T-cell (primary cell): ENCODE measurements at places on chromosomes 4 and X. TPM values are rescaled to one million over a fixed set of nuclear protein-coding genes. Genes with fewer than 3 reads are reported as not detected.

DNA sequence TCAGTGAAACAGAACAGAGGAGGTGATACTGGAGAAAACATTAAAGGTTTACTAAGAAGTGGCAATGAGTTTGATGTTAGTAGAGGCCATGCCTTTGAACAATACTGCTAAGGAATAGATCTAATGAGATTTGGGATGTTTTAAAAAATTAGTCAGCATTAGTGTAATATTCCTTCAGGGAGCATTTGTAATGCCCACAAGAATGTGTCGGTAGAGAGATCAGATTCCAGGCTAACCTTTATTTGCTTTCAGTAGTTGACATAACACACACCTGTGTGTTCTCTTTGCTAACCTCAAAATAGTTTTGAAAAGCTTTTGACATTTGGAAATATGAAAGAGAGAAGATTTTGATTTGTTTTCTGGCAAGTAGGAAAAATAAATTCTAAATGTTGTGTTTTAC is 328.8 kb downstream of the BMPR1B start:
- DNase-seq, result no peak

DNA sequence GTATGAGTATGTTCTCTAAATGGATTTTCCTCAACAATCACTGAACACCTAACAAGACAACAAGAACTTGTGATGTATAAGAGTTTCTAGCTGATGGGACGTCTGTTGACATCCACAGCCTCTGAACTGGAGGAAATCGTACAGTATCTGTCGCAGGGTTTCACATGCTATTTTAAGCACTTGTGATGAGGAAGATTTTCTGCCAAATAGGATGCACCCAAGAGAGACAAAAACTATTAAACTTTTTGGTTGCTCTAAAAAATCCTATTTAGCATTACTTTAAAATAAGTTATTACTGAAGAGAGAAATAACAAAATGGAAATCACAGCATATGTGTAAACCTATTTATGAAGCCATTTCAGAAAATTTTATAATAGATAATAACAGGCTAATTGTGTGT is 356.1 kb upstream of the SLC7A11 start:
- DNase-seq, result no peak

GRCh38 chr4:8334786-8335460 is 65.4 kb downstream of the HTRA3 start:
- DNase-seq, result no peak

GRCh38 chr4:66562276-66562806 is 892.1 kb upstream of the EPHA5 start:
- DNase-seq, result no peak

- no peak for DNase-seq
Observed at GRCh38 chr4:53956053-53956452, 108.4 kb downstream of the CHIC2 start.

GRCh38 chrX:121336831-121337421 is 289.5 kb downstream of the GLUD2 start:
- DNase-seq, result no peak

- DNase-seq, result no peak
Observed at GRCh38 chr4:186915816-186916215, 192.2 kb upstream of the FAT1 start.

- no peak for DNase-seq
Observed at GRCh38 chr4:13524504-13525243, 19.6 kb downstream of the NKX3-2 start.

- peak; percentile 83 for DNase-seq
Observed at GRCh38 chrX:56763556-56764152, 34.6 kb downstream of the NBDY start.

GRCh38 chr4:156598138-156598681 is 373.4 kb downstream of the PDGFC start:
- no peak for DNase-seq

DNA sequence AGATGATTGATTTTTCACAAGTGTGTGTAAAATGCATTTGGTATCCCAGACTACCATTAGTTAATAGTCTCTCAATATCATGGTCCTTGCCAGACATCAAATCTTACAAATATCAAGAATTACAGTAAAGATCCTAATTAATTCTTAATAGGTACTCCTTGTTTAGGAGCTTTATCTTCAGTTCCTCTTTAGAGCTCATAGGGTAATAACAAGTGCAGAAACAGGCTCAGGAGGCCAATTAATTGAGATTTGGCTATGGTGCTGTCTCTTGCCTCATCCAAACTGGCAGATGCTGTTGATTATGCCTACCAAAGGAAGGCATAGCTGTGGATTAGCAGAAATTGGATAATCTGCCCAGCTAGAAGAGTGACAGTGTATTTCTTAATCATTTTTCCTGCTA is 6.9 kb downstream of the MTMR1 start:
- DNase-seq, result no peak

DNA sequence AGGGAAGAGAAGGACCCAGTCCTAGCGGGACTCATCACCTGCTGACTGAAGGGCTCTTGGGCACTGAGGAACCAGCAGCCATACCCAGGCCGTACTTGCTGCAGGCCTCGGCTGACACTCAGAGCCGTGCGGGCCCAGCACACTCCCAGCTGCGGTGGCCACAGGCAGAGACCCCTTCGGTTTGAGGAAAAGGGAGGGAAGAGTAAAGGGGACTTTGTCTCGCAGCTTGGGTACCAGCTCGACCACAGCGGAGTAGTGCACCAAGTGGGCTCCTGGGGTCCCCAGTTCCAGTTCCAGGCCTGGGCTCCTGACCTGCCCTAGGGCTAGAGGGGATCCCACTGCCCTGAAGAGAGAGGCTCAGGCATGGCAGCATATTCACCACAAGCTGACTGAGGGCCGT is 17.9 kb upstream of the OPN1LW start:
- no peak for DNase-seq

- DNase-seq, result no peak
Observed at GRCh38 chr4:161585011-161585410, 578.8 kb downstream of the FSTL5 start.

DNA sequence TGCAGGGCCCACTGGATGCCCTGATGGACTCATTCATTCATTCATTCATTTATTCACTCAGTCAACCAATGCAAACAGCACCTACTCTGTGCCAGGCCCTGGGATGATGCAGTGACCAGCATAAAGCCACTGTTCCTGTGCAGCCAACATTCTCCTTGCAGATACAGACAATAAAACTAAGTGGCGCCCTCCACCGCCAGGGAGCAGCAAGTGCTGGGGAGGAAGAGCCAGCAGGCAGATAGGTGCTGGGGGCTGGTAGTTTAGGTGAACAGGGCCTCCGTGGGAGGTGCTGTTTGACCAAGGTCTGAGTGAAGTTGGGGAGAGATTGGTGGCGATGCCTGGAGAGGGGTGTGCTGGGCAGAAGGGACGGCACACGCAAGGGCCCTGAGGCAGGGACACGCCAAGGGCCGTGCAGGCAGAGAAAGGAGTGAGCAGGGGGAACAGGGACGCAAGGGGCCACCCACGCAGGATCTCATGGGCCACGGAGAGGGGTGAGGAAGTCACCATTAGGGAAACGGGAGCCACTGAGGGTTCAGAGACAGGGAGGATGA is 65.5 kb downstream of the WFS1 start:
- no peak for DNase-seq

DNA sequence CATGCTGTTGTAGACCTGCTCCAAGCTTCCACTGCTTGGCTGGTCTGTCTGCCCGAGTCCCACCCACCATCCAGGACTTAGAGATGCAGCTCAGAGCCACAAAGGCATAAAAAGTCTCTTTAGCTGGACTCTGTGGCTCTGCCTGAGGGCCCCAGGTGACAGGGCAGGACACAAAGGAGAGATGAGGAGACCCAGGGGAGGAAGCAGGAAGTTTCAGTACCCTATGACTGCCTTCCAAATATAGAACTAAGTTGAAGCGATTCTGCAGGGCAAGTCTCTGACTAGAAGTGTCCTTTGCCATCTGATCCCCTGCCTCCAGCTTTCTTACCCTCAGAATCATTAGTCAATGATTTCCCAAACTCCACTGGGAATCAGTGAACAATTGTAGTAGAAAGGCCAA is 11.2 kb upstream of the CXCR3 start:
- DNase-seq, result no peak

- DNase-seq, result no peak
Observed at GRCh38 chr4:76984788-76985211, 35.2 kb downstream of the SEPTIN11 start.

GRCh38 chr4:94548571-94548970 is 96.8 kb downstream of the PDLIM5 start:
- DNase-seq, result no peak

- no peak for DNase-seq
Observed at GRCh38 chrX:52220936-52221335, 36.2 kb downstream of the MAGED4 start.

DNA sequence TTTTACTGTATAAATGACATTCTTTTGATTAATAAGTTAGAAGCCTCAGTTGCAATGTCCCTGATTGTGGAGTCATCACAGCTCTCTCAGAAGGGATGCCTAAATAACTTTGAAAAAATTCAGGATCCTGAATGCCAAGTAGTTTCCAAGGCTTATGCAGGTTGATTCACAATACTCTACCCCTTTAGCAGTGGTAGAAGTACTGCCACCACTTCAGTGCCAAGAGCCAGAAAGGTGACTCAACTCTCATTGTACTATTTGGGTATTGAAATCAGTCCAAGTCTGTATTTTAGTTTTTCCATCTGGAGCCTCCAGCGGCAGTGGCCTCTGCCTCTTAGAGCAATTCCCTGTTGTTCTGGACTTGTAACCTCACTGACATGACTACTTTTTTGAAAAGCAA is 320.1 kb upstream of the NDST4 start:
- no peak for DNase-seq

DNA sequence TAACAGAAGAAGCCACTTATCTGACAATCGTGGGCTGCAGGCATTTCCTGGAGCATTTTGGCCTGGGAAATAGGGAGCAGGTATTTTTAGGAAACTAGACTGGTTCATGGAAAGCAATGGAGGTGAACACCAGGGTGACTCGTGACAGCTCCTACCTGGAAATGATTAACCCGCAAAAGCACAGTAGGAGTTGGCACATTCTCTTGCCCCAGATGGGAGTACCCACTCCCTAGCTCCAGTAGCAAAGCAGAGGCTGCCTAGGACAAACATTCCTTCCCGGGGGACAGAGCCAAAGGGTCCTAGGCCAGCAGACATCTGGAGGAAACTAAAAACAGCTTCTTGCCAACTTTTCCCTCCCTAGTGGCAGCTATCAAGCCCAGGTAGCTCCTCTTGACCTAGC is 29.0 kb downstream of the RTL5 start:
- no peak for DNase-seq

GRCh38 chrX:31228415-31228832 is 156.6 kb upstream of the FTHL17 start:
- no peak for DNase-seq

DNA sequence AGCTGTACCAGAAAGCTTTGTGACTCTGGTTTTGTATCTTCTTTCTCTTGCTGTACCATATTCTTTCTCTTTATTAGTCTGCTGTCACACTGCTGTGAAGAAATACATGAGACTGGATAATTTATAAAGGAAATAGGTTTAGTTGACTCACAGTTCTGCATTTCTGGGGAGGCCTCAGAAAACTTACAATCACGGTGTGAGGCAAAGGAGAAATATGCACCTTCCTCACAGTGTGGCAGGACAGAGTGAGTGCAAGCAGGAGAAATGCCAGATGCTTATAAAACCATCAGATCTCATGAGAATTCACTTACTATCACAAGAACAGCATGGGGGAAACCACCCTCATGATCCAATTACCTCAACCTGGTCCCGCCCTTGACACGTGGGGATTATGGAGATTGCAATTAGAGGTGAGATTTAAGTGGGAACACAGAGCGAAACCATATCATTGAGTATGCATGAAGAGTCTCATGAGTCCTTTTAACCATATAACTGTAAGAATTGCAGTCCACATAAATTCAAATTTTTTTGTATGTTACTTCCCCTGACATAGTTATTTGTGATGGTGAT is 67.4 kb upstream of the INPP4B start:
- no peak for DNase-seq

DNA sequence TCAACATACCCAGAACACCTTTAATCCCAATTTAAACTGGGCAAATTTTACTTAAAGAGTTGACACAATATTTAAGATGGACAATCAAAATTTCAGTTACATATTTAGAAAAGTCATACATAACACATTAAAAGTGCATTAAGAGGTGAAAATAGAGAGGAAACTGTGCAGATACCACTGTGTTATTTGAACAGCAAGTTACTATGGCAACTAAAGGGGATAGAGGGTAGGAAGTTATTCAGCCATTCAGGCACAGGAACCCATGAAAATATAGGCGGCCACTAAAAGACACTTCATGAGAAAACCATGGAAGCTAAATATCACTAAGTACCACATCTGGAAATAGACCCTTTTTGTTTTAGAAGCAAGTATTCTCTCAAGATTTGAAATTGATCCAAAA is 75.1 kb downstream of the PDGFC start:
- no peak for DNase-seq

- no peak for DNase-seq
Observed at GRCh38 chrX:17038681-17039161, 92.3 kb downstream of the REPS2 start.

GRCh38 chrX:34810364-34810763 is 132.2 kb upstream of the FAM47B start:
- DNase-seq, result no peak

GRCh38 chr4:140256941-140257340 is 103.0 kb upstream of the MAML3 start:
- no peak for DNase-seq

GRCh38 chr4:173418639-173419038 is 19.7 kb upstream of the SCRG1 start:
- DNase-seq, result no peak

DNA sequence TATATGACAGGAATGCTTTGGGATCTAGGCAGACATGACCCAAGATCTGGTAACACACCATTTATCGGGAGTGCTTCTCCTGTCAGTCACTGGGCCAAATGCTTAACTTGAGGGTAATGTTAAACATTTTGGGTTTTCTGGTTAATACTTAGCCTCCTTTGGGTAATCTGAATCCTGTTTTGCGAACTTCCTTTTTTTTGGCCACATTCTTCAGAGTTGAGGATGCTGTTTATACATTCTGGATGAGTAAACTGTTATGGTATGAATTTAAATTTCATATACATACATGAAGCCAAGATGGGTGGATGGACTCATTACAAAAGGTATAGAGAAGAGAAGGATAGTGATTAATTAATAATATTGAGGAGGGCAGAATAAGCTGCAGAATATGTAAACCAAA is 36.1 kb downstream of the MID1IP1 start:
- DNase-seq, result no peak

GRCh38 chr4:41258783-41259182 is 2.1 kb downstream of the UCHL1 start:
- no peak for DNase-seq

The MAB21L2 gene
- total RNA-seq, result not detected

The GIMD1 gene
- total RNA-seq, result not detected

The LEF1 gene
- 500 TPM for total RNA-seq

The SHROOM2 gene
- not detected for total RNA-seq

The TRPC3 gene
- 0.25 TPM for total RNA-seq

The SMAD1 gene
- total RNA-seq, result 1.5 TPM

The CSAG3 gene
- not detected for total RNA-seq

The TLL1 gene
- total RNA-seq, result not detected

The DOCK11 gene
- total RNA-seq, result 92.3 TPM

The DCAF8L2 gene
- total RNA-seq, result not detected

The LUZP4 gene
- total RNA-seq, result not detected

The PDGFRA gene
- total RNA-seq, result 0.32 TPM

The AIFM1 gene
- 25.0 TPM for total RNA-seq
